Mesothelial cell of epicardium (in vitro differentiated cells): ENCODE measurements at places on chromosomes 5 and 9. TPM values are rescaled to one million over a fixed set of nuclear protein-coding genes. Genes with fewer than 3 reads are reported as not detected.

Gene RNF44
- 161 to 169 TPM (median 169 TPM) in 3 replicates for total RNA-seq

Gene TYRP1
- total RNA-seq = 0.42 to 1.0 TPM (median 0.64 TPM) in 3 replicates

Gene RNF183
- total RNA-seq = 0.16 to 0.53 TPM (median 0.29 TPM) in 3 replicates

DNA sequence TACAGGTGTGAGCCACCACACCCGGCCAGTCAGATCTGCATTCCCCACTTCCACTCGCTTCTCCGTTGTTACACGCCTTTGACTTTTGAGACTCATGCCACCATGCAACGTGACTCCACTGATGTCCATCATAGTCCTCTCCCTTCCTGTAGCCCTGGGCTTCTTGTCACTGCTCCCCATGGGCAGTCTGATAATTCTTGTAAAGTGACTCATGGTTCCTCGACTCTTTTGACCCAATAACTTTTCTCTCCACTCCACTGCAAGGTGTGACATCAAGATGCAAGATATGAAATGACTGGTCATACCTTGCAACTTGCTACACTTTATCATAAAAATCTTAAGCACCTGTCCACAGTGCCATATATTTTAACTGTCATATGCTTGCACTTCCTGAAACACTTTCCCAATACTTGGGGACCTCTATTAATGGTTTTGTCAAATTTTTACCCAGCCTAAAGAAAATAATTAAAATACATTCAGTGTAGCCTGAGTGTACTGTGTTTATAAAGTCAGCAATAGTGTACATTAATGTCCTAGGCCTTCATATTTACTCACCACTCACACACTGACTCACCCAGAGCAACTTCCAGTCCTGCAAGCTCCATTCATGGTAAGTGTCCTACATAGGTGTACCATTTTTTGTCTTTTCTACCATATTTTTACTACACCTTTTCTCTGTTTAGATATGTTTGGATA, 18.6 kb upstream of the ANKRD18A start:
- H3K27me3 ChIP-seq = peaks cover 7% of the 10 kb centered on the region
- H3K4me1 ChIP-seq = no peaks in the 10 kb centered on the region
- H3K36me3 ChIP-seq = no peaks in the 10 kb centered on the region
- H3K27ac ChIP-seq = no peak overlapping the region
- no peak for DNase-seq
- H3K4me3 ChIP-seq = no peak overlapping the region

GRCh38 chr5:8906303-8906967, 639.4 kb downstream of the SEMA5A start:
- no peak overlapping the region for H3K27ac ChIP-seq
- H3K36me3 ChIP-seq = peaks cover 2% of the 10 kb centered on the region
- peaks cover 20% of the 10 kb centered on the region for H3K4me1 ChIP-seq
- no peak for DNase-seq
- H3K4me3 ChIP-seq = no peak overlapping the region
- peaks cover 81% of the 10 kb centered on the region for H3K27me3 ChIP-seq
